Pancreas (tissue), 10 donors: ENCODE measurements at places on chromosomes 16 and 17. TPM values are rescaled to one million over a fixed set of nuclear protein-coding genes. Genes with fewer than 3 reads are reported as not detected.

MYH2 gene
- not detected for polyA plus RNA-seq

ENPP7 gene
- polyA plus RNA-seq: 0.15 TPM

- no peak for DNase-seq
These were observed 488 bp upstream of the NTN3 start for GRCh38 chr16:2470603-2471015.

- no peak for DNase-seq
These were observed 13.5 kb downstream of the SLC46A1 start for GRCh38 chr17:28392491-28392890.

NPW gene
- polyA plus RNA-seq: 2.7 TPM

GRCh38 chr17:77717941-77718668 is 240.4 kb upstream of the TNRC6C start:
- no peak for DNase-seq

DNA sequence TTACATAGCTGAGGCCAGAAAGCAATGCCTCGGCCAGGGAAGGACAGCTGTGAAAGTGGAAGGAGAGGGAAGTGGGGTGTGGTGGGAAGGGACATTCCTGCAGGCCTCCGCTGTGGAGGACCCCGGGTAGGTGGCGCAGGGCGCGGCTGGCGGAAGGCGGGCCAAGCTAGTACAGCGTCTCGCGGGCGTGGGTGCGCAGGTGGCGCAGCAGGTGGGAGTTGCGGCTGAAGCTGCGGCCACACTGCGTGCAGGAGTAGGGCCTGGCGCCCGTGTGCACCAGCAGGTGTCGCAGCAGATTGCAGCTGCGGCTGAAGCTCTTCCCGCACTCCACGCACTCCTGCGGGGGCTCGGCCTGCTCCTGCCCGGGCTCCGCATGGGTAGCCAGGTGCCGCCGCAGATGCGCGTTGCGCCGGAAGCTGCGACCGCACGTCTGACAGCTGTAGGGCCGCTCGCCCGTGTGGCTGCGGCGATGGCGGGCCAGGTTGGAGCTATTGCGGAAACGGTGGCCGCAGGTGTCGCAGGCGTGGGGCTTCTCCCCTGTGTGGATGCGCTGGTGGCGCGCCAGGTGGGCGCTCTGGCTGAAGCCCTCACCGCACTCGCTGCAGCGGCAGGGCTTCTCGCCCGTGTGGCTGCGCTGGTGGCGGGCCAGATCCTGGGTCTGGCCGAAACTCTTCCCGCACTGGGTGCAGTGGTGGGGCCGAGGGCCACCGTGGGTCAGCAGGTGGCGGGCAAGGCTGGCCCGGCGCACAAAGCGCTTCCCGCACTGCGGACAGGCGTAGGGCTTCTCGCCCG is 10.0 kb downstream of the ZSCAN10 start:
- no peak for DNase-seq

CDT1 gene
- polyA plus RNA-seq: 0.30 TPM

CCDC144A gene
- polyA plus RNA-seq: 2.5 TPM

DNA sequence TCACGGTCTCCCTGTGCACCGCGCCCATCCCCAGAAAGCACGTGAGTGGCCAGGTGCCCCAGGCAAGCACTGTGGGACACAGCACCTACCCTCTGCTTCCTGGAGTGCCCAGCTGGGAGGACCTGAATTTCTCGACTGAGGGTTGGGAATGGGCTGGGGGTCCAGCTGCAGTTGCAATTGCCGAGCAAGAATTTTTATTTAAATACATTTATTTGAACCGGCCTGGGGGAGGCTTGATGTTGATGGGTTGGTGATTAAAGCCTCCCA is 6.3 kb downstream of the SLC5A2 start:
- no peak for DNase-seq

- no peak for DNase-seq
These were observed 303.0 kb upstream of the ZFHX3 start for GRCh38 chr16:73350707-73351452.

DNA sequence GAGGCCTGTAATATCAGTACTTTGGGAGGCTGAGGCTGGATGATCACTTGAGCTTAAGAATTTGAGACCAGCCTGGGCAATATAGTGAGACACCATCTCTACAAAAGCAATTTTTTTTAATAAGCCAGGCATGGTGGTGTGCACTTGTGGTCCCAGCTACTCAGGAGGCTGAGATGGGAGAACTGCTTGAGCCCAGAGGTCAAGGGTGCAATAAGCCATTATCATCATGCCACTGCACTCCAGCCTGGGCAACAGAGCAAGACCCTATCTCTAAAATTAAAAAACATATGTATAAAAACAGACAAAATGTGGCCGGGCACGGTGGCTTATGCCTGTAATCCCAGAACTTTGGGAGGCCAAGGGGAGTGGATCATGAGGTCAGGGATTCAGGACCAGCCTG is 3.2 kb upstream of the ZNF785 start:
- no peak for DNase-seq

- DNase-seq: no peak
These were observed 74.1 kb downstream of the CCDC182 start for GRCh38 chr17:57670769-57671569.

TCAP gene
- 3.0 TPM for polyA plus RNA-seq

HSDL1 gene
- polyA plus RNA-seq: 6.5 TPM

COIL gene
- 8.6 TPM for polyA plus RNA-seq

DNA sequence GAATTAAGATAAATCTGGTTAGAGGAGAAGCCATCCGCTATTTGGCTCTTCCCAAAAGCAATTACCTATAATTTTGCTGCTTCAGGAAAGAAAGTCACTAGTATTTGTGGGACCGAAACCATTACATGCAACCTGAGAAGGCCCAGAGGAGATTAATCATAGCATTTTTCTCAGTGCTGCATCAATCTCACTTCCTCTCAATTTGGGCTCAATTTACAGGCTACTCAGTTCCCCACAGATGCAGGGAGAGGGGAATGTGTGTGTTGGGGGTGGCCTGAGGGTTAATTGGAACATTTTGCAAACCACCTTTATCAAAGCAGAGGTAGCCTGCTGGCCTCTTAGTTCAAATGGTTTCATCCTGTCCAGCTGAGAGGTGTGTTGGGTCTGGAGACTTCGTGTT is 394.7 kb upstream of the ASIC2 start:
- no peak for DNase-seq

AXIN2 gene
- 3.1 TPM for polyA plus RNA-seq

PRSS53 gene
- 5.3 TPM for polyA plus RNA-seq

DNA sequence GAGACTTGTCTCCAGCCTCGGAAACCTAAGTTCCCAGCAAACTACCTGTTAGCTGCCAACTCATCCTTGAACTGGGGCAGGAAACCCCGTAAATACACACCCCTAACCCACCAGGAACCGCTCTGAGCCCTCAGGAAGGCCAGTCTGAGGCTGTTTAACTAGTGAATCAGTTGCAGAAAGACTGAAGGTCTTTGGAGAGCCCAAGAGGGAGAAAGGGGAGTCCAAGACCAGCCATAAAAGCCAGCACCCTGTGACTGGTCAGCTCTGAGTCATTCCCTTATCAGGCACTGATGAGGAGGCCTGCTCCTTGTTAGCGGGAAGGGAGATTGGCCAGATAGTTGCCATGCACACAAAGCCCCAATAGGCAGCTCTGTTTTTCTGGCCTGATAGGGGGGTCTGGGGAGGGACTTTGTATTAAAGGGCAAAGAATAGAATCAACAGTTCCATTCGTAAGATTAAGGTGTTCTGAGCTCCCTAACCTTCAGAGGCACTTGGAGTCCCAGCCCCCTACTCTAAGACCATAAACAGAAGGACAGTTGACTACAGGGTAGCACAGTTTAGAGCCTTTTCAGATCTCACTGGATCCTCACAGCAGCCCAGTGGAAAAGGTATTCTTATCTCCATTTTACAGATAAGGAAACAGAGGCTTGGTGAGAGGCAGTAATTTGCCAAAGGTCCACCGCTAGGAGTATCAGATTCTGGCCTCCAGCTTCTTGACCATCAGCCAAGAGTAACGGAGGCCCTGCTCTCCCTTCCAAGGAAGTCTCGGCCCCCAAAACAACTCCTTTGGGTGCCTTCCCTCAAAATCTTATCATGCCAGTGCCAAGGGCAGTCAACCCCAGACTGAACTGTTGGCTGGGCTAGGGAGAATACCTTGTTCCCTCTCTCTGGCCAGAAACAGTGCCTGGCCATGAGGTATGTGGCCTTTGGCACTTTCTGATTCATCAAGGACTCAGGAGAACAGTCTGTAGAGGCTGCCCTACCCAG is 2.2 kb upstream of the KRT19 start:
- no peak for DNase-seq

DNA sequence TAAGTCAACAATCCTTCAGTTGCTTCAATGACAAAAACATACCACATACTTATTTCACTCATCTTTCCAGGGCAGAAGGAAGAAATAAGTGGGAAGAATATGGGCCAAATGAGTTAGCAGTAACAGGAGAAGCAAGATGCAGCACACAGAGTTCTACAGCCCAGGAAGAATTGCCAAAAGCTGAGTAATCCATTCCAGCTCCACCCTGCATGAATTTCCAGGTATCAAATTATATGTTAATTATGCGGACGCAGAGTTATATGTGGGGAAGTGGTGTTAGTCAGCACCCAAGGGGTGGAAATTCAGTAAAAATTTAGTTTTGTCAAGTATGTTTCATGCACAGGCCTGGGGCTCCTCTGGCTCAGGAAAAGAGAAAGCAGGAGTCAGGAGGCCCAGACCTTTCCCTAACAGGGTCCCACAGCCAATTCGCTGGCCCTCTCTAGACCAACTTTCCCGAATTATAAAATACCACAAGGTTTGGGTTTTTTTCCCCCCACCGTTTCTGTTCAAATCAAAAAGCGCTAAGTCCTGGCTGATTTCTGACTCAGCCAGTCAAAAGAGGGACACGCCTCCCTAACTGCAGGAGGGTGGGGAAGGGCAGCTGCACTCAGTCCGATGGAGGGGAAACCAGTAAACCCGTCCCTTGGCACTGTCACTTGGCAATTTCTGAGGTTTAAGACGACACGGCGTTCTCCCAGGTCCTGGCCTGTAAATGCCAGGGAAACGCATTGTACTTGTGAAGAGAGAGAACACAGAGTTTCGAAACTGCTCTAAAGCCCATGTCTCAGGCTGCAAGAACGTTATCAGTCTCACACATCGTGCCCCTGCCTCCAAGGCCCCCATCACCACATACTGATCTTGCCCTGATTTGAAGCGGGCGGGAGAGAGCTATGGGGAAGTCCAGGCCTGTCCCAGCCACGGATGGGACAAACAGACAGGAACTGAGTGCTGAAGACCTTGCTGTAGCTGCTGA is 58.1 kb downstream of the ZFHX3 start:
- DNase-seq: no peak

CDH16 gene
- not detected for polyA plus RNA-seq

DNA sequence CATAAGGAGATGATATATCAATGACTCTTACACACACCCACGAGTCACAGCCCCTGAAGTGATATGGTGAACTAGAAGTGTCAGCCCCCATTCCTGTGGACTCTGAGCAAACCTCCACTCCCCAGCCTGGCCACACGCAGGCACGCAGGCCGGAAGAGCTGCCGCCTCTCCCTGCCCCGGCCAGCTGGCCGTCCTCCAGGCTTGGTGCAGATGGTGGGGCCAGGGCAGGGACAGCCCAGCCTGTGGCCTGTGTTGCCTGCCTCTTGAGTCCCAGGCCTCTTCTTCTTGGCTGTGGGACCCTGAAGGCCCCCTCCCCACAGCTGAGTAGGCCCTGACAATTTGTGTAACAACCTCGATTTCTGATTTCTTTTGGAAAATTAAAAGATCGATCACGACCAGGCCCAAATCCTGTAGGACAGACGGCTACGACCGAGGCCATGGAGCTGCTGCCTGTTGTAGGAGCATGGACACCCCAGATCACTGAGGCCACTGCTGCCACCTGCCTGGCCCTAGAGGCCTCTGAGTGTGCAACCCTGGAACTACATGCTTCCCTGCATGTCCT is 10.0 kb upstream of the MPRIP start:
- DNase-seq: peak; percentile 66

DNA sequence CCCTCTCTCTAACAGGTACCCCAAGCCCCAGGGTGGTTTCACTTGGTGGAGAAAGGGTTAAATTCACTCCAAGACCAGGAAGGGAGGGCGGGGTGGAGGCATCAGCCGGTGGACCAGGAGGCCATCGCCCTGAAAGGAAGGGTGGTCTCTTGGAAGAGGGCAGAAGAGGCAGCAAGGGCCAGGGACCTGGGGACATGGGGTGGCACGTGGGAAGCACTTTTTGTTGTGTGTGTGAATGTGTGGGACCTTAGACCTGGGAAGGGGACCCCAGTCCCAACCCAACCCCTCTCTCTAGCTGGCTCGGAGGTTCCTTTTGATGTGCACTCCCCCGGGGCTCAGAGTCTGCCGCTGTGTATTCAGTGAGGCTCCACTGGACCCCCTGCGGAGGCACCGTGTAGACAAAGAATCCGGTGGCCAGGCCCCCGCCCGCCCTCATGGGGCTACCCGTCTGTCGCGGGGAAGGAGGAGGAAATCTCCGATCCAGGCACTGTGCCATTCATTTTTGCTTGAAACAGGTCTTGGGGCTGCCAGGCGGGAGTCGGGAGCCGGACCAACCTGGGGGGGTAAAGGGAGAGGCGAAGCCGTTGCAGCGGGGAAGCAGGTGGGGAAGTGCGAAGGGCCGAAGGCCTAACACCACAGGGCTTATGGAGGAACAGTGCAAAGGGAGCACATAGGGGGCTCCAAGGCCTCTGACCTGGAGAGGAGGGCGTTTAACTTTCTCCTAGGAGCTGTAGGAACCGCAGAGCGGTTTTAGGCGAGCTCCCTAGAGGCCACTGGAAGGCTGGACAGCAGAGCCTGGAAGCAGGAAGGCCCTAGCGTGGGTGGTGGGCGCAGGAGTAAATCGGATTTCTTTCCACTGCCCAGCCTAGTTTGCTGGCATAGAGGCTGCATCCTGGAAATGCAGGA is 3.2 kb upstream of the WNT3 start:
- DNase-seq: no peak

NMRAL1 gene
- 84.7 TPM for polyA plus RNA-seq

CDH13 gene
- polyA plus RNA-seq: 0.34 TPM

DNA sequence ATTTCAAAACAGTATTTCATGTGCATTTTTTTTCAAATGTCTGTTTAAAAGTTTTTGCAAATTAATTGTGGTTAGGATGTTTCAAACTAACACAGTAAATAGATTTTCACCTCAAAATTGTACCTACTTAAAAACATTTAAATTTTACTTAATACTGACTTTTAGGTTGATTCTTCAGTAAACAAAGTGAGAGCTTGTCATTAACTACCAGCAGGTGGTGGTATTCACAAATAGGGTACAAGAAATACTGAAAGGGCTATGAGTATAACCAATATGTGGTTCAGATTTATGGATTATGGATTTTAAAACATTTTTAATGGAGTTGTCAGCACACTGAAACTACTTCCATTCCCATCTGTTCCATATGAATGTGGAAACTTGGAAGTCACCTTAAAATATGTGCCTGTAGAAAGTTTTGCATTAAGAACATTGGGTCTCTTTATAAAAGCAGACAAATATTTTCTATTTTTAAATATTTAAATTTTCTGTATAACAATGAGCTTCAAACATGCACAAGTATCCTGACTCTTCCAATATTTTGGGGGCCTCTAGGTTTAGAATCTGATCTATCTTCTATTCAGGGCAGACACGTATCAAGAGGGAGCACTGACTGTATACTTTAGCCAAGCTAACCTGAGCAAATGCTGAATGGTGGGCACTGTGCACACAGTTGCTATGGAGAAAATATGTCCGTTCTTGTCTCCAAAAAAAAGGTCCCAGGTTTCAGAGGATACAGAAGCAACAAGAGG is 155.6 kb downstream of the SNX11 start:
- DNase-seq: no peak
